Type B pancreatic cell (in vitro differentiated cells): ENCODE measurements at places on chromosomes 5 and 9. TPM values are rescaled to one million over a fixed set of nuclear protein-coding genes. Genes with fewer than 3 reads are reported as not detected.

Gene C9orf152
- total RNA-seq: 0.48 and 2.8 TPM in 2 replicates

Gene PIP5K1B
- total RNA-seq: 9.8 and 19.4 TPM in 2 replicates

Gene CER1
- total RNA-seq: 0.38 and 0.99 TPM in 2 replicates

Gene ACOT12
- total RNA-seq: 0.46 and 0.74 TPM in 2 replicates

Gene BAAT
- total RNA-seq: 0.48 and 0.53 TPM in 2 replicates

Gene CDH9
- total RNA-seq: 0.68 TPM in 1 of 2 replicates, not detected in the other

Gene PCDHGC4
- total RNA-seq: 0.38 and 4.0 TPM in 2 replicates

Gene GABRP
- 55.6 and 198 TPM in 2 replicates for total RNA-seq

Gene HNRNPA0
- total RNA-seq: 50.4 and 67.0 TPM in 2 replicates

Gene LMX1B
- total RNA-seq: 13.6 and 33.6 TPM in 2 replicates

Gene SHOC1
- not detected in 2 replicates for total RNA-seq

Gene SLIT3
- 17.0 and 56.6 TPM in 2 replicates for total RNA-seq

Gene DOK3
- 6.2 and 6.9 TPM in 2 replicates for total RNA-seq

Gene CNTFR
- 3.5 and 24.2 TPM in 2 replicates for total RNA-seq

Gene SH3GL2
- 4.8 and 7.6 TPM in 2 replicates for total RNA-seq

Gene GCNT1
- 23.8 and 50.3 TPM in 2 replicates for total RNA-seq

Gene MACROH2A1
- total RNA-seq: 241 and 254 TPM in 2 replicates

Gene RMRP
- total RNA-seq: 16,039 and 18,328 TPM in 2 replicates

Gene G3BP1
- total RNA-seq: 218 and 241 TPM in 2 replicates

Gene SPATA31D4
- total RNA-seq: not detected in 2 replicates

Gene OR2Y1
- total RNA-seq: not detected in 2 replicates

Gene GRIA1
- total RNA-seq: 0.86 and 18.0 TPM in 2 replicates

Gene PNPLA7
- total RNA-seq: 2.5 and 3.1 TPM in 2 replicates

Gene FOXD4
- 0.17 and 0.75 TPM in 2 replicates for total RNA-seq

Gene MCTP1
- 4.6 and 14.8 TPM in 2 replicates for total RNA-seq

Gene C5orf34
- total RNA-seq: 2.0 and 8.3 TPM in 2 replicates

Gene SLC23A1
- 1.6 and 2.1 TPM in 2 replicates for total RNA-seq

Gene SARDH
- total RNA-seq: 0.76 and 6.8 TPM in 2 replicates

Gene SPATA31C1
- 0.07 TPM in 1 of 2 replicates, not detected in the other for total RNA-seq

Gene MLANA
- 12.1 TPM in 1 of 2 replicates, not detected in the other for total RNA-seq

Gene ABCA1
- total RNA-seq: 16.2 and 20.8 TPM in 2 replicates

Gene LOX
- total RNA-seq: 0.90 and 6.6 TPM in 2 replicates

Gene EIF4EBP3
- total RNA-seq: 4.8 and 8.4 TPM in 2 replicates

Gene PCDHGB4
- total RNA-seq: 13.0 and 15.6 TPM in 2 replicates

Gene PRDM9
- total RNA-seq: not detected in 2 replicates

Gene STARD4
- total RNA-seq: 39.1 and 56.6 TPM in 2 replicates

Gene CYLC2
- not detected in 2 replicates for total RNA-seq

Gene HSD17B3
- not detected in 2 replicates for total RNA-seq

Gene KCNN2
- 12.5 and 15.4 TPM in 2 replicates for total RNA-seq

Gene PCDHA1
- 0.45 TPM in 1 of 2 replicates, not detected in the other for total RNA-seq

Gene RASGEF1C
- 0.36 and 0.77 TPM in 2 replicates for total RNA-seq

Gene ADRA1B
- 2.9 and 9.9 TPM in 2 replicates for total RNA-seq

Gene CCDC127
- total RNA-seq: 6.0 and 10.8 TPM in 2 replicates

Gene TTLL11
- total RNA-seq: 5.8 and 8.6 TPM in 2 replicates

Gene PCDHGA1
- 0.31 and 0.74 TPM in 2 replicates for total RNA-seq

Gene OTP
- total RNA-seq: 0.17 and 0.31 TPM in 2 replicates

Gene FGF1
- total RNA-seq: 0.12 and 2.7 TPM in 2 replicates

Gene CHD1
- 51.7 and 56.2 TPM in 2 replicates for total RNA-seq

Gene NIPAL4
- 0.46 and 0.59 TPM in 2 replicates for total RNA-seq
